D721Med (cell line): ENCODE measurements at places on chromosomes 4 and X.

DNA sequence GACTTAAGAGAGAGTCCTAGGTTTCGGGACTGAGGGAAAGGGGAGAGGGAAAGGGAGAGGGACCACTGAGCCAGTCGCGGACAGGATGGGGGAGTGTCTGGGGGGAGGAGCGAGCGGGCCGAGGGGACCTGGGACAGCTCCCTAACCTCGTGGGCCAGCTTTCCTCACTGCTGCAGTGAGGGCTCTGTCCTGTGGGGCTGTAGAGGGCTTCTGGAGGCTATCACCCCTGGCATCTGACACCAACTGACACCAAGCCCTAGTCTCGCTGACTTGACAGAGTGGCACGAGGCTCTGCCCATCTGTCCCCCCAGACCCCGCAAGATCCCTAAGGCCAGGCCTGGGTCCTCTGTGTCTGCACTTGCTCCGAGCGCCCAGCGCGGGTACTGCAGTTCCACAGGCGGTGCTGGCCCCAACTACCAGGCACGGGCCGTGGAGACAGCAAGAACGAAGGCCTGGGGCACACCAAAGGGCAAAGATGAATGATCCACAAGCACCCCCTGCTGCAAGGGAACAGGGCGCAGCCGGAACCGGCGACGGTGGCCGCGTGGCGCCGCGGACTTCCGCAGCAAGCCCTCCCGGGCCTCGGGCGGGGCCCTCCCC, 465 bp downstream of the HAUS7 start:
- no peak for DNase-seq

DNA sequence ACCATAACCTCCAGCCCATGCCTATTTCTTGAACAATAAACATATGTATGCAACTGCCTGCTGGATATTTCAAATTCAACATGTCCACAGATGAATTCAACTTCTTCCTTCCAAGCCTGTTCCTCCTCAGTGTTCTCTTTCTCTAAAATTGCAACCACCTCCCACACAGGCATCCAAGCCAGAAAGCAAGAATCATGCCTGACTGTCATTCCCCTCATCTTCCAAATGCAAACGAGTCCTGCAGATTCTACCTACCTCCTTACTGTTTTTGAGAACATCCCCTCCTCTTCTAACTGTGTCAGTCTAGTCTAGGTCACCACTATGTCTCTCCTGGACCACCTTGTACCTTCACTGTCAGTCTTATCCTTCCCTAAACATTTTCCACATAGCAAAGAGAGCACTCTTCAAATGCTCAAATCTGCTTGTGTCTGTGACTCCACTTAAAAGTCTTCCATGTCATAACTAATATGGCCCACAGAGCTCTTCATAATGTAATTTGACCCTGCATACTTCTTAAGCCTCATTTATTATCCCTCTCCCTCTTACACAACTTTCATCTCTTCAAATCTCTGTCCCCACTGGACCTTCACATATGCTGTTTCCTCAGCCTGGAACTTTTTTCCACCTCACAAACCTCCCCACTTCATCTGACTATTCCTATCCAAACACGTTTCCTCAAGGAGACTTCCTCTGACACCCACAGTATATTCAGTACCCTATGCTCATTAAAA, 25.7 kb downstream of the MAPK10 start:
- DNase-seq: no peak

GRCh38 chrX:149510386-149510785, 5.3 kb upstream of the IDS start:
- no peak for DNase-seq

GRCh38 chr4:11813951-11814446, 385.3 kb upstream of the HS3ST1 start:
- no peak for DNase-seq

- no peak for DNase-seq
Observed at GRCh38 chr4:56465599-56466295, 1.7 kb upstream of the SRP72 start.

- DNase-seq: no peak
Observed at GRCh38 chr4:19844446-19844845, 407.3 kb upstream of the SLIT2 start.

GRCh38 chrX:149398027-149398426, 107.1 kb downstream of the IDS start:
- DNase-seq: no peak

- DNase-seq: no peak
Observed at GRCh38 chr4:152258804-152259708, 276.8 kb downstream of the FBXW7 start.

DNA sequence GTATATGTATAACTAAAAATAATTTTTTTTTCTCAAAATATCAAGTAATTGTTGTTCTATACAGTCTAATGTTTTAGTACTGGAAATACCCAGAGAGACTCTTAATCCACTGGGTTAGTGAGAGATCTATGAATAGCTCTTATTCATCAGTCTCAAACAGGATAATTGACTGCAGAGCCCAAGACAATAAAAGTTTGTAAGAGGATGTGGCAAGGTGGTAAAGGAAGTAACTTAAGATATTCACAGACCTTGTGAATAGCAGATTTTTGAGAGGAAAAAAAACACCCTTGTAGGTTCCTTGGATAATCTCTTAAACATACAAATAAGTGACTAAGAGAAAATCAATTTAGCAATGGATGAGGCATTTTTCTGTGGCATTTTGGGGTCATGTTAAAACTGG, 210.9 kb upstream of the FAM241A start:
- no peak for DNase-seq

DNA sequence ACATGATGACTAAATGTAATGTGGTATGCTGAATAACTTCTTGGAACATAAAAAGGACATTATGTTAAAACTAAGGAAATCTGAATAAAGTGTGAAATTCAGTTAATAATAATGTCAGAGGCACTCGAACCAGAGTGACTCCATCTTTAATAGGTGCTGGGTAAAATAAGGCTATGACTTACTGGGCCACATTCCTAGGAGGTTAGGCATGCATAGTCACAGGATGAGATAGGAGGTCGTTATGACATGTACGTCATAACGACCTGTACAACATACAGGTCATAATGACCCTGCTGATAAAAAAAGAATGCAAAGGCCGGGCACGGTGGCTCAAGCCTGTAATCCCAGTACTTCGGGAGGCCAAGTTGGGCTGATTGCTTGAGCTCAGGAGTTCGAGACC, 28.9 kb upstream of the OPHN1 start:
- no peak for DNase-seq

GRCh38 chrX:148771440-148771839, 271.0 kb downstream of the AFF2 start:
- no peak for DNase-seq
